Activated CD4-positive, alpha-beta T cell treated with anti-CD3 and anti-CD28 coated beads for 24 hours (primary cell): ENCODE measurements at places on chromosomes 7 and 10.

- DNase-seq = no peak
Observed at GRCh38 chr7:80593869-80594586, 44.4 kb upstream of the CD36 start.

DNA sequence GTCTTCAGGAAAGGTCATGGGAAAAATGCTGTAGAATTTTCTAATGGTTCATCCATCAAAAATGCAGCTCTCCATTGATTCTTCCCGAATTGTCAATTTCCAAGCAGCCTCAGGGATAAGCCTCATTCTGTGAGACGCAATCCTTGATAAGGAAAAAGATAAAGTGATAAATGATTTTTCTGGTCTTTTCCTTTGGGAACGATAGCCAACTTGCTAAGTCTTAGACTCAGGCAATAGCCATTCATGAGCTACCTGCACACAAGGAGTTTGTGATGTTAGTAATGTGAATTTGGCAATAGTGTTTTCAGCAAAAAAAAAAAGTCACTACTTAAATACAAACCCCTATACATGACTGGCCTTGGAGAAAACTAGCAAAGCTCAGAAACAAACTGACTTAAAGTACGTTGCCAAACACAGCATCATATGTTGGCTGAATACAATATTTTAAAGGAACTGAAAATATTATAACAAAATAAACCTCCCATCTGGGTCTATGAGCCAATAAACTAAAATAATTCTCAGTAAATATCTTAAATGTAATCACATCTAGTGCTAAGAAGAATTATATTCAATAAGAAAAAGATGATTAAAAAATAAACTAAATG lies 75.5 kb downstream of the KLF6 start:
- DNase-seq = no peak

DNA sequence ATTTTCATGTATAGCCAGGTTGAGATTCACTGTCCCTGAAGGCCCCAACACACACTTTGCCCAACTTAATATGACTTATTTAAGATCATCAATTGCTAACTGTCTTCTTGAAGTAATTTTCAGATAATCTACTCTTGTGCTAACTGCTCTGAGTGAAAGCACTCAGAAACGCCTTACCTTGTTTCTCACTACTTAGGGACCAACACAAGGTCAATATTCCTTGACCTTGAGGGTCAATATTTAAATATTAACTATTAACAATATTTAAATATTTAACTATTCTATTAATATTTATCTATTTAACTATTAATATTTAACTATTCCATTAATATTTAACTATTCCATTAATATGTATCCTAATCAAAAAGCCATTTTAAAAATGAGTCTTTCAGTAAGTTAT lies 26.0 kb upstream of the HNRNPH3 start:
- DNase-seq = no peak

DNA sequence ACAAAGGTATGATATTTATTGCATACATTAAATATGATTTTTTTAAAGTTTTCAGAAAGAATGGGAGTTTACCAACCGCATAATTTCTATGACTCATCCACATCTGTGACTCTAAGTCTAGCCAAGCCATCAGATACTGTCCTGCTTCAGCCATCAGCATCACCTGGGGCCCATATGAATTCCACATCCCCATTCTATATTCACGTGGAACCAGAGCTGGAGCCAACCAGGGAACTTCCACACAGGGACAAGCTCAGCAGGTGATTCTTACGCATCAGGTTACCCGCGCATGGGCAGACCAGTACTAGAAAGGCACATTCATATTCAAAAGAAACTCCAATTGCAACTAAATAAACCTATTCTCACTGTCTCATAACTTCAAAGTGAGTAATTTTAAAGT lies 817.7 kb upstream of the IGFBP3 start:
- DNase-seq = no peak

- DNase-seq = no peak
Observed at GRCh38 chr10:3882855-3883254, 97.8 kb upstream of the KLF6 start.

DNA sequence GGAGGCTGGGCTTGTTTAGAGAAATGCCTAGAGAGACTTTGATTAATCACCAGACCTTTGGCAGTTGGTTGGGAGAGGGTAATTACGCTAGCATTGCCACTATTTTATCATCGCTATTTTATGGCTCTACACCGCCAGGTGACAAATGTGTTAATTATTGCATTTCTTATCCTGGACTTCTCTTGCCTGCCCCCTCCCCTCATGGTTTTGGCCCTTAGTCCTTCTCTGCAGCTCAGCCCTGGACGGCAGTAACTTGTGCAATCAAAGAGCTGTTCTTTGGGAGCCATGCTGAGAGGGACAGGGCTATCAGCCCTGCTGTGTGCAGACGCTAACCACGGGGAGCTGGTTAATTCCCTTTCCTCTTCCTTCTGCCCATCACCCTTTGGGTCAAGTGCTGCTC lies 585.0 kb downstream of the AUTS2 start:
- DNase-seq = no peak

DNA sequence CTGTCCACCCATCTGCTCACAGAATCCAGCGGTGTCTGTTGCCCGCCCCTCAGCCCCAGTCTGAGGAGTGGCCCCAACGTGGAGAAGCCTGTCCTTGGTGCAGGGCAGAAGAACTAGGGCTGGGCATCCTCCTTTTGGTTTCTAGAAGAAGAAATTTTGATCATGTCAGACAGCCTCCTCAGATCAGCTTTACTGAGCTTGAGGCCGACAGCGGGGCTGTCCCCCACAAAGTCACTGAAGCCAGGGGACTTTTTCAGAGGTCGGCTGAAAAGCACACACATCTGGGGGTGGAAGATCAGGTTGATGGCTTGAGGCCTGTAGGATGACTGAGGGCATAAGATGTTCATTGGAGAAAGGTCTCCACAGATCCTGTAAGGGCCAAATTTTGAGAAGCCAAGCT lies 767.9 kb downstream of the GRID1 start:
- DNase-seq = no peak

GRCh38 chr7:71229699-71230098 lies 97.8 kb downstream of the GALNT17 start:
- DNase-seq = no peak

GRCh38 chr7:144390481-144390880 lies 13.0 kb downstream of the NOBOX start:
- no peak for DNase-seq

DNA sequence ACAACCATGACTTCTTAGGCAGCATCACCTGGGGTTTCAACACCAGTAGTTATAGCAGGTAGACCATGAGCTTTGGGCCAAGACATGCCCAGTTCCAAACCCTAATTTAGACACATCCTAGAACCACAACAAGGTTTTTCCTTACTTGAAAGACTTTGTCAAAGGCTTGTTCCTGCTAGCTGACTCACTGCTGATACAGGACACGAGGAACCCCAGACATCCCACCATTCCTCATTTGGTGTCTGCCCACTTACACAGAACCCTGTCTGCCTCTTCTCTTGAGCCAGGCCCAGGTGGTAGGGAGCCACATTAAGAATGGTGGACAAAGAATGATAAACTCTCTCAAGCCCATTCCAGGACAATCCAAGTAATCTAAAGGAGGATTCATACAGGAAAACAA lies 109.0 kb downstream of the CCDC71L start:
- no peak for DNase-seq

- DNase-seq = no peak
Observed at GRCh38 chr7:102191556-102192379, 94.9 kb upstream of the SH2B2 start.

GRCh38 chr7:104643587-104644217 lies 315.3 kb downstream of the LHFPL3 start:
- no peak for DNase-seq

- no peak for DNase-seq
Observed at GRCh38 chr10:43044448-43044921, 32.4 kb upstream of the RET start.

DNA sequence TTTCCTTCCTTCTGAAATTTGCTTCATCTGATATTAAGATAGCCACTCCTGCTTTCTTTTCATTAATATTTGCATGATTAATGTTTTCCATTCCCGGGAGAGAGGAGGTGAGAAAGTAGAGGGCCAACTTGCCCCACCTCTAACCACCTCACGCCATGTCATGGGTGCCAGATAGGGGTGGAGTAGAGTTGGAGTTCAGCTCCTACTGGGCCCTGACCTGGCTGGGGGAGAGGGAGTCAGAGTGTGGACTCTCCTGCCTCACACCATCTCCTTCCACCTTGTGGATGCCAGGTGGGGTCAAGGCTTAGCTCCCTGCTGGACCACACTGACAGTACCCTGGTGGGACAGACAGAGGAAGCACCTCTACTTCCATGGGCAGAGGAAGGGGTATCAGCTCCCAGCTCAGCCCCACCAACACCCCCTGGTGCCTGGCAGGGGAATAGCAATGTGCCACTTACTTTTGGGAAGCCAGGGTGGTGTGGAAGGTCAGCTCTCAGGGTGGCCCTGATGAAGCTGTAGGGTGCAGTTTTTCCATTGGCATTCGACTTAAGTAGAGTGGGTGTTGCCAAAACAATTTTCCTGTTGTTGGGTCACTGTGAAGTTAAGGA lies 28.0 kb downstream of the CHST12 start:
- DNase-seq = peak; percentile 32

GRCh38 chr10:70546584-70546983 lies 56.0 kb downstream of the PRF1 start:
- DNase-seq = no peak

DNA sequence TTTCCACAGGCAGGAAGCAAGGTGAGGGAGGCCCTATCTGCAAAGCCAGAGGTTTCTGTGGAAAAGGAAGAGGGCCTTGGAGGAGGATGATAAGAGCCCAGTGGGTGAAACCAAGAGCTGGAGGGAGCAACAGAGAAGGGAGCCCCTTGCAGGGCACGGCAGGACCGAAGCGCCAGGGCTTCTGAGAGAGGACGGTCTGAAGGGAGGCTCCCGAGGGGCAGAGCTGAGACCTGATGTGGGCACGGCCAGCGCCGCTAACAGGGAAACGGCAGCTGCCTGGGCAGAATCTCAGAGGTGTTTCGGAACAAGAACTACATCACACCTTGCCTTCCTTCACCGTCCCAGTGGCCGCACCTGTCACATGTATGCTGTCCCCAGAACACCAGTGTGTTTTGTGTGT lies 144.3 kb upstream of the ADARB2 start:
- no peak for DNase-seq

DNA sequence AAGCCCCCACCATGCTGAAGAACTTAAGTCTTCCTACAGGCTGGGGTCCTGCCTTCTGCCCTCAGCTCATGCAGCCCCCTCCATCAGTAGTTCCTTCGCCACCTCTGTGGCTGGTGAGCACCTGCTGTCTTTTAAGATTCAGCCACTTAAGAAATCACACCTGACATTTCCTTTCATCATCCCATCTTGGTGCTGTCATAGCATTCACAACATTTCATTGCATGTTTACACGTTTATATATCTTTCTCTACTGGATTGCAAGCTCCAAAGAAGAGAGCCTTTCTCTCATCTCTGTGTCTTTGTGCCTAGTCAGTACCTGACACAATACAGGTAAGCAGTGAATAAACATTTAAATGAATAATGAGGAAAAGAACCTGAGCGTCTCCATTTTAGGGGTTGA lies 38.3 kb downstream of the SND1 start:
- no peak for DNase-seq

- no peak for DNase-seq
Observed at GRCh38 chr7:151117565-151117964, 31.3 kb downstream of the AGAP3 start.

DNA sequence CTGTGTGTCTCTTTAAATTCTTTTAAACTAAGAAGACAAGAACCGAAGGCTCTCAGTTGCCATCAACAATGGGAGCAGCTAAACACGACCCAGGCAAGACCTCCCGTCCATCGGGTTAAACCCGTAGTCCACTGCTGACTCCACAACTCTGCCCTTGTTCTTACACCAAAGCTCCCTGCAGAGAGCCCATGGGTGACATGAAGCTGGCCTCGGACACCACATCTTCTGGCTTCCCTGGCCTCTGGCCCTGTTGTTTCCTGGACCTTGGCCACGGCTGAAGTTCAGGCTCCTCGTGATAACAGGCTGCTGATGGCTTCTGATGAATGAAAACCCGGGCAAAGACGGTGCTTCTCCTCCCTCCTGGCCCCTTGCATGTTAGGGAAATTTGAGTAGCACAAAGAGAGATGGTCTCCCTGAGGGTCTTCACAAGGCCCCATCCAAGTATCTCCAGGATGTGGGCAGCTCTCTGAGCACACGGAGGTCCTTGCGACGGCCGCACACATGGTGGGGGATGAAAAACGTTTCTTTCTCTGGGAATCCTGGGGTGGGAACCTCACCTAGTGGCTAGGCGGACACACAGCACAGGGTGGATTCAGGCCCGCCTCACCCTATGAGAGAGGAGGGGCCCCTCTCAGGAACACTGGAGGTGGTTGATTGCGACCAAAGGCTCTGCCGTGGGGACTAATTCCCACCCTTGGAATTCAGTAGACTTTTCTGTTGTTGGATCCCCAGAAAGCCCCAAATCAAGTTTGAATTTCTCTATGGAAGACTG lies 271.1 kb downstream of the ADARB2 start:
- no peak for DNase-seq

DNA sequence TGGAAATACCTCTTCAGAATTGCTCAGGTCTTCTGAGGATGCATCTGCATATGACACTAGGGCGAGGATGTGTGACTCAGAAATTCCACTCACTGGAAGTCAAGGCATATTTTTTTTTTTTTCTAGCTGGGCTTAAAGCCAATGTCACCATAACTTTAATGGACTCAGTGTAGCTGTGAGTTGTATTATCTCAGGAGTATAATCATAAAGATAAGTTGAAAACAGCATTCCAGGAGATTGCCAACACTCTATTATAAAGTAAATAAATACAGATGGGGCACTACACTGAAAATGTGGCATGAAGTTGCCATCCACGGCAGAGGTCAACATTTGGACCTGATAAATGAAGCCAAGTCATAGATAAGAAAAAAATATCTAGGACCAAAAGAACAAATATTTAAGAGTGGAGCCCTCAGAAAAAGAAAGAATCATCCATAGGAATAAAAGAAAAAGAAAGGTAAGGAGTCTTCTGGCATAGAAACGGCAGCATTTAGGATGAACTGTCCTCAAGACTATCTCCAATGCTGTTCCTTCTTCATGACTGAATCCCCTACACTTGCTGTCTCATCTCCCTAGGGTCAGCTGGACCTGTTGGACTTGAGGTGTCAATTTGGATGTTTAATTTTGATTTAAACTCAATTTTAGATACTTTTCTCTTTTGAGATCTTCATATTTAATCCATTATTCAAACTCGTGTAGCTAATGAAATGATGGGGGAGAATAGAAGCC lies 72.9 kb upstream of the CAV2 start:
- DNase-seq = no peak

GRCh38 chr7:142891490-142892082 lies 6.0 kb upstream of the TRPV6 start:
- DNase-seq = no peak

GRCh38 chr7:94588075-94588474 lies 67.9 kb downstream of the SGCE start:
- no peak for DNase-seq

- DNase-seq = no peak
Observed at GRCh38 chr10:23693925-23694324, 255.1 kb downstream of the OTUD1 start.

DNA sequence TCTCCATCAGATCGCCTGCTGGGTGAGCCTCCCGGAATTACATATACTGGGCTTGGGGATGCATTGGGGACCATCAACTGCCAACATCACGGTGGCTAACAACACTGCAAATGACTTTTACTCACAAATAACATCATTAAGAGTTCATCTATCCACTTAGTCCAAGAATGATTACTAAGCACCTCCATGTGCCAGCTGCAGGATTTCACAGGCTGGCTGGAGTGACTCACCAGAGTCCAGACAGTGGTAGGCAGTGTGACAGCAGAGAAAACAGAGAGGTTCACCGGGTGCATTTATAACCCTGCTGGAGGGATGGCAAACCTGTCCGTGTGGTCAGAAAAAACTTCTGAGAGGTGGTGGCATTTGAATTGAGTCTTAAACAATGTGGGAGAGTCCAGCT lies 3.2 kb upstream of the IGFBP3 start:
- DNase-seq = no peak

GRCh38 chr7:5217851-5218331 lies 27.9 kb downstream of the WIPI2 start:
- DNase-seq = no peak
